ENCODE measurements at places on chromosomes 1 and 21.

- DNase-seq: no peak
Observed at GRCh38 chr1:113769601-113769970, 10.3 kb upstream of the PHTF1 start.

- no peak for DNase-seq
Observed at GRCh38 chr1:60329651-60330050, 256.1 kb upstream of the C1orf87 start.

- DNase-seq: no peak
Observed at GRCh38 chr1:233936422-233936821, 31.9 kb downstream of the SLC35F3 start.

- no peak for DNase-seq
Observed at GRCh38 chr1:212607206-212607912, 1.2 kb upstream of the ATF3 start.

GRCh38 chr1:150875197-150876118 lies 941 bp downstream of the ARNT start:
- no peak for DNase-seq

- DNase-seq: no peak
Observed at GRCh38 chr1:147076442-147076841, 95.8 kb downstream of the PRKAB2 start.

DNA sequence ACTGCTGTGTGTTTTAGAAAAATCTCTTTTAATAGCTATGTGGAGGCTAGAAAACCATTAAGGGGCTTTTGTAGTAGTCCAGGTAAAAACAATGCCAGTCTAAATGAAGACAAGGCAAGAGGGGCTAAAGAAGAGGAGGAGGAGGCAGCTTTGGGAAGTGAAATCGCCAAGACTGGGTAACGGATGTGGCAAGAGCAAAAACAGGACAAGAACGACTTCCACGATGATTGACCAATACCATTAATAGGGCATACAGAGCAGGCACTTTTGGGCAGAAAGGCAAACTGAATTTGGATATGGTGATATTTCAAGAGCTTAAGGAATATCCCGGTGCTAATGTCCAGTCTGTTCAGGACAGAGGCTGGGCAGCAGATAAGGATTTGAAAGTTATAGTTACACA lies 22.0 kb downstream of the COA6 start:
- DNase-seq: no peak

DNA sequence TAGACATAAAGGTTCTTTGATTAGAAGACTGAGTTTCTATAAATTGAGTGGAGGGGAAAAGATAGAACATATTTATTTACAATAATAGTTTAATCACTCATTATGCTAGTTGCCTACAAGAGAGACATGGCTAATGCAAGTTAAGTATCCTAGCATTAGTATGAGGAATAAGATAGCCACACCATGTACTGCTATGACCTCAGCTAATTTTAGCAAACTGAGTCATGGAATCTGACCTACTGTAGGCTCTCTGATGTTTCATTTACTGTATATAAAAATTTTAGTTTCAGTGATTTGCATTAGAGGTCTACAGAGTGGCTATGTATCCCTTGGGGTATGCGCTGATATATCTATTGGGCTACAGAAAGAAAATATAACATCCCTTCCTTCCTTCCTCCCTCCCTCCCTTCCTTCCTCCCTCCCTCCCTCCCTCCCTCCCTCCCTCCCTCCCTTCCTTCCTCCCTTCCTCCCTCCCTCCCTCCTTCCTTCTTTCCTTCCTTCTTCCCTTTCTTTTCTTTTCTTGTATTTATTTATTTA lies 5.8 kb downstream of the AGL start:
- no peak for DNase-seq

GRCh38 chr1:209384710-209385550 lies 198.6 kb upstream of the CAMK1G start:
- DNase-seq: no peak

DNA sequence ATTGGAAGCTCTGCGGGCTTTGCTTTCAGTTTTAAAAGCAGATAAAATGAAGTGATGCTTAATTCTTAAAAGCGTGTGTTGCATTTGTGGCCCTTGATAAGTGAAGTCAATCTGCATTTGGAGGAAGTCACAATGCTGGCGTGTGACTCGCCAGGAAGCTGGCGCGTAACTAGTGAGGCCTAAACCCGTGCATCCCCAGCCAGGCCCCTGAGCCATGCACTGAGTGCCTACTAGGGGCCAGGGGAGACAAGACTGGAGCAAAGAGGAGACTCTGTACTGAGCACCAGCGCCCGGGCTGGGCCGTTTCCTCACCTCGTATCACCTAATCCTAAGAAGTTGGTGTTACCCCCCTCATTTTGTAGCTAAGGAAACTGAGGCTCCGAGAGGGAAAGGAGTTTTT lies 4.6 kb upstream of the DDOST start:
- no peak for DNase-seq

DNA sequence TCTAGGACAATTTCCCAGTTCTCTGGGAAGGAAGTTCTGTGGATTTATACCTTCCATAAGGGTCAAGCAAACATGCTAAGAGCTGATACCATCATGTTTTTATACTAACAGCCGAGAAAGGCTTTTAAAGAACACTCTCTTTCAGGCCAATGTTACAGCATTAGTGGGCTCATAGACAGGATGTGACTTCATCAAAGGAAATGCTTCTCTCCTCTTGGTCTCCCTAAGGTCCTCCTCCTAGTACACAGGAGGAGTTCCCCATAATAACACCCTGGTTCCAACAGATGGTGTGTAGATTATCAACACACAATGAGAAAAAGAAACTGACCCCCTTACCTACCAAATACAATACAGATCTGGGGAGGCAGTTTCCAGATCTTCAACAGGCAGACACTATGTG lies 26.7 kb upstream of the GLIS1 start:
- DNase-seq: peak; percentile 33

DNA sequence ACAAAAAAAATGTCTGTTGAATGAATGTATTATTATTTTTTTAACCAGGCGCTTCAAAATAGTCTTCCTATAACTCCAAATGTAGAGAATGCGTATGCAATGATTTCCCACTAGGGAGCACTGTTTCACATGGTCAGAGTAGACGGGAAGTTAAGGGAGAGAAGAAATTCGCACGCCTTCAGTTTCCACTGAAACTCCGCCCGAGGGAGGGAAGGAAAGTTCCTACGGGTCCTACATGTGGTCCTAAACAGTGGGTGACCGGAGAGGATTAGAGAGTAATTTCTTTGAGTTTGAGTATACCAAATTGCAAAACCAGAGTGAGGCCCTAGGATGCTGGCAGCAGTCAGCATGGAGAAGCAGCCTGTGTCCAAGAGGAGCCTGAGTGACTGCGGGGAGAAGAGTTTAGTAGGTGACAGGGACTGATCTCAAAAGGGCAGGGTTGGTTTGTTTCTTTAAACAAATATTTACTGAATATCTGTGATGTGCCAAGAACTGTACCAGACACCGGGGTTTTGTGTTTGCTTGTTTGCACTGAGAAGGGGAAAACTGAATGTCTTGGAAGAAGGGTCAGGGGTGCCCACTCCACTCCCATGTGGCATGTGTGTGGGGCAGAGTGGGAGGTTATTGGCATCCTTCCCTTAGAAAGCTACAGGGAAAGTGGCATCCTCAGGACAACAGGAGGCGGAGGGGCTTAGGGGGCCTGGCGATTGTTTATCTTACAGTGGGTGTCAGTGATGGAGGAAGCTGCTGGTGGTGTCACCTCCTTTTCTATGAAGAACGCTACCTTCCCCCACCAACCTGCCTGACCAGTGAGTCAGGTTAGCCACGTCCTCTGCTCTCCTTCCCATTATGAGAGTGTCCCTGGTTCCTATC lies 22.8 kb downstream of the RNU5D-1 start:
- DNase-seq: peak; percentile 72

DNA sequence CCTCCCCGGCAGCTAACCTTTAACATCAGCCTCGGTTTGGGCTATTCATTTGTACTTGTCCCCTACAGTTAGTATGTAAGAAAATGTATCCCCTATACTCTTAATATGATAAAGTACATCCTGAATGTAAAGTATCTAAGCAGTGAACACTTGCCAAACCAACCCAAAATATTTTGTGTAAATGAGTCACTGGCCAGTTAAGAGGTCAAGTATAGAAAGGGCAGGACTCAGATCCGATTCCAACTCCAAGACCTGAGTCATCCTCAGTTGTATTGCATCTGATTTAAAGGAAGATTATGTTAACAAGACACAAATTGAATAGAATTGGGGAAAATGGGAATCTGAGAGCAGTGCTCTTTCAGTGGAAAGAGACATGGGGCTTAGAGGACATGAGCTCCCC lies 84.4 kb downstream of the CD58 start:
- peak; percentile 54 for DNase-seq

GRCh38 chr21:35658242-35658641 lies 402.1 kb downstream of the SETD4 start:
- DNase-seq: peak; percentile 57

- DNase-seq: no peak
Observed at GRCh38 chr1:234168061-234168724, 205.1 kb upstream of the COA6 start.

- DNase-seq: peak; percentile 80
Observed at GRCh38 chr1:33683913-33684312, 180.0 kb upstream of the HMGB4 start.

- DNase-seq: no peak
Observed at GRCh38 chr1:7628273-7628672, 142.8 kb upstream of the VAMP3 start.

- peak; percentile 61 for DNase-seq
Observed at GRCh38 chr1:168636642-168637111, 60.3 kb downstream of the XCL1 start.

DNA sequence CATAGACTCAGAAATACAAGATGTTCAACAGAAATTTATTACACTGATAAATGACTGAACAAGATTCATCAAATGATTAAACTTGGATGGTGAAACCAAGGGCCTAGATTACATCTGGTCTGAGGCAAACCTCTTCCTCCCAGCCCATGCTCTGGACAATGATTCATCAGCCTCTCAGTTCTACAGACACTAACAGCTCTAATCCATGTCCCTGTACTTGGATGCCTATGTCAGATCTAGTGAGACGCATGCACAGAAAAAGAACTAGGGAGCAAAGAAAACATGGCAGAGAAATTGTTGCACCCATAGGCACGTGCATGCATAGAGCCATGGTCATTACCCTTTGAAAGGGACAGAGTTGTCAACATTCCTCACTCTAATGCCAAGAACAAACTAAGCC lies 250.1 kb downstream of the KCNH1 start:
- peak; percentile 65 for DNase-seq

DNA sequence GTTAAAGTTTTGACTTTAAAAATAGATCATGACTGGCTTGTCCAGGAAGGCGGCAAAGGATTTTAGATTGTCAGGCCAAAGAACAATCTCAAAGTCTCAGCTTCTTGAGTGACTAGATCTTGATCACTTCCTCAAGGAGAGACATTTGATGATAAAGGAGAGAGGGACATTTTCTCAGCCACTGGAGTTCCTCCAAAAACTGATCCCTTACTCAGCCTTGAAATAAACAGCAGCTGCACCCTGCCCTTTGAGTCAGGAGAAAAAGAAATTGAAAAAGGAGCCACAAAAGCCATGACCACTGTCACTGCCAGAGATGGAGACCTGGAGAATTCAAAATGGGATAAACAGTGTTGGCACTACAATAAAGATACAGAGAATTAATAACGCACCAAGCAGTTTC lies 288.4 kb upstream of the PRMT6 start:
- DNase-seq: peak; percentile 14

DNA sequence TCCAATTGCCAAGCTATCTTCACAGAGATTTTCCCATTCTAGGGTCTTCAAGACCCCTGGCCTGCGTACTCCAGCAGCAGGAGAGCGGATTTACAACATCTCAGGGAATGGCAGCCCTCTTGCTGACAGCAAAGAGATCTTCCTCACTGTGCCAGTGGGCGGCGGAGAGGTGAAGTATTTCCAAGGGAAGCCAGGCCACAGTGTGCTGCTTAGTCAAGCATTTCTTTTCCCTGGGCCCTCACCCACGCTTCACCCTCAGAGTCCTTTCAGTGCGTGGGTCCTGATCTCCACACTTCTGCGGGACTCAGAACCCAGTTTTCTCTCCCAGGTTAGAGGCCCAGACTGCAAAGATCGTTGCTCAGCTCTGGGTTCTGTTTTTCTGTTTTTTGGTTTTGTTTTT lies 13.1 kb downstream of the CDCA8 start:
- no peak for DNase-seq

GRCh38 chr1:201653233-201653632 lies 114.3 kb downstream of the NAV1 start:
- no peak for DNase-seq

DNA sequence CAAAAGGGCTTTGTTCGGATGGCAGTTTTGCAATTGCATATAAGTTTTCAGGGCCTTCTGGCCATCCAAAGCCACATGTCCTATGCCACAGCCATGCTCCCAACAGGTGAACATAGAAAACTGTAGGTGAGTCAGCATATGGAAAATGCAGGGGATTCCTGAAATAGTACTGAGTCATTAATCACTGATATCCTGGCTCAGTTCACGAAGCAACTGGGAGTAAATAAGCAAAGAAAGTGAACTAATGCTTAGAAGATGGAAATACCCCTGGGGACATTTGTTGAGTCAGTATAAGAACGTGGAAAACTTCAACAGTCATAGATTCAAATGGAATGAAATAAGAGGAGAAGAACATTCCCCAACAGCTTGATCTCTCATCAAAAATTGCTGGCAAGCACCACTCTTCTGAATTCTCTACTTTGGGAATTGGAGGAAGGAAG lies 148.9 kb upstream of the RUNX1 start:
- DNase-seq: peak; percentile 66

Data from AG20443 (cell line).